Neural progenitor cell (in vitro differentiated cells): ENCODE measurements at places on chromosomes 4 and X. TPM values are rescaled to one million over a fixed set of nuclear protein-coding genes. Genes with fewer than 3 reads are reported as not detected.

DNA sequence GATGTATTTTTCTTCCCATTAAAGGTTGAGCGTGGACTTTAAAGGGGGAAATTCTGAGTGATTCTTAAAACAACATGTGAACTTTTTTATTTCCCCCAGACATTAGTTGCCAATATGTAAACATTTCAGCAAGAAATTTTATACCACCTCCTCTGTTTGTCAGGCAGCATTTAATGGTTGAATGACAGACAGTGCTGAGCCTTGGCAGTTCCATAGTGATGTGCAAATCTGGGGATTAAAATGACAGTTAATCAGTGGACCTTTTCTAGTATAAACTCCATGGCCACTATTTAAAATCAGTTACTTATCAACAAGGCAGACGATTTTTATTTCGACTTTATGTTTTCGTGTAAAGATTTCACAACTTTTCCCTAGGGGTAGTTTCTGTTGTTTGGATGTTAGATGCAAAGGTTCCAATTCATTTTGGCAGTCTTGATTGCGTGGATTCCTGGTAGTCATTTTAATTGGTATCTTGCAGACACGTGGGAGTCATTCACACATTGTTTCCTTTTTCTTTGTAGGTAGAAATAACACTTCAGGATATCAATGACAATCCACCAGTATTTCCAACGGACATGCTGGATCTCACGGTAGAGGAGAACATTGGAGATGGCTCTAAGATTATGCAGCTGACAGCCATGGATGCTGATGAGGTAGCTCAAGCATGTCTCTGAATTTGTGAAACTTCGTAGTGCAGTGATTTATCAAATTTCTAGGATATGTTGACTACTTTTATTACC is 83.7 kb downstream of the FAT4 start:
- DNase-seq, result no peak
- H3K4me3 ChIP-seq, result no peak overlapping the region
- no peaks in the 10 kb centered on the region for H3K36me3 ChIP-seq
- no peaks in the 10 kb centered on the region for H3K27me3 ChIP-seq
- peaks cover 7% of the 10 kb centered on the region for H3K4me1 ChIP-seq

GRCh38 chr4:104210420-104210819 is 284.3 kb downstream of the CXXC4 start:
- no peak overlapping the region for H3K4me3 ChIP-seq
- H3K36me3 ChIP-seq, result no peaks in the 10 kb centered on the region
- no peaks in the 10 kb centered on the region for H3K27me3 ChIP-seq
- no peak overlapping the region for H3K27ac ChIP-seq
- DNase-seq, result no peak

- no peaks in the 10 kb centered on the region for H3K4me1 ChIP-seq
- no peaks in the 10 kb centered on the region for H3K27me3 ChIP-seq
- no peak overlapping the region for H3K4me3 ChIP-seq
- no peak overlapping the region for H3K27ac ChIP-seq
- no peak for DNase-seq
Observed at GRCh38 chr4:181877329-181877848, 365.8 kb upstream of the TENM3 start.

DNA sequence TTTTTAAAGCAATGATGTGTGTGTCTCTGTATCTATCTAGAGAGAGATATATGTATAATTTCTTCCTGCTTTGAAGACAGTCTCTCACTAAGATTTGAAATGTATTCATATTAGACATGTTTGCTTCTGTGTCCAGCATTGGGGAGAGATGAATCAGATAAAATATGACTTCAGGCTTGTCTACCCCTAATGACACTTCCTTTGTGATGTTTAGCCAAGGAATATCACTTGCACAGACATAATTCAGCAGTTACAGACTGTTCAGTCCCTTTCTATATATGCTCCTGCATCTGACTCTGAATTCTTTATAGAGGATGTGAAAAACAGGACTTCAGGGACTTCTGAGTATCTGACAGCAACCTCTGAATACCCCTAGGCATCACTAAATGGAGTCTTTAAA is 158.4 kb downstream of the DCLK2 start:
- no peak overlapping the region for H3K4me3 ChIP-seq
- no peaks in the 10 kb centered on the region for H3K27me3 ChIP-seq
- H3K4me1 ChIP-seq, result peaks cover 21% of the 10 kb centered on the region
- no peaks in the 10 kb centered on the region for H3K36me3 ChIP-seq

DNA sequence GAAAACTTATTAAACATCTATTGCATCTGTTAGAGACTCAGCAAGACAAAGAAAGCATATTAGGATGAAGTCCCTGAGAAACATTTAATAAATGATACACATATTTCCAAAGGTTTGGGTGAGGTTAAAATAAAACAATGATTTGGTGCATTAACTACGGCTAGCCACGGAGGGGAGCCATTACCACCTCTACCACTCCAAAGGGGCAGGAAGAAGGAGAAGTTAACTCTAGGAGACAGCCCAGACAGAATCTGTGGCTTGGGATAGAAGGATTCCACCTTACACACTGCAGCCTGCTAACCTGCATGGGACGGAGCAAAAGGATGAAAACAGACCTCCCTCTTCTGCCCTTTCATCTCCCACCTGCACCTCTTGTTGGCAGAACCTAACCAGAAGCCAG is 189.1 kb upstream of the C1QTNF7 start:
- H3K4me1 ChIP-seq, result no peaks in the 10 kb centered on the region
- no peak overlapping the region for H3K27ac ChIP-seq
- peak; percentile 60 for DNase-seq
- no peak overlapping the region for H3K4me3 ChIP-seq
- no peaks in the 10 kb centered on the region for H3K36me3 ChIP-seq

DNA sequence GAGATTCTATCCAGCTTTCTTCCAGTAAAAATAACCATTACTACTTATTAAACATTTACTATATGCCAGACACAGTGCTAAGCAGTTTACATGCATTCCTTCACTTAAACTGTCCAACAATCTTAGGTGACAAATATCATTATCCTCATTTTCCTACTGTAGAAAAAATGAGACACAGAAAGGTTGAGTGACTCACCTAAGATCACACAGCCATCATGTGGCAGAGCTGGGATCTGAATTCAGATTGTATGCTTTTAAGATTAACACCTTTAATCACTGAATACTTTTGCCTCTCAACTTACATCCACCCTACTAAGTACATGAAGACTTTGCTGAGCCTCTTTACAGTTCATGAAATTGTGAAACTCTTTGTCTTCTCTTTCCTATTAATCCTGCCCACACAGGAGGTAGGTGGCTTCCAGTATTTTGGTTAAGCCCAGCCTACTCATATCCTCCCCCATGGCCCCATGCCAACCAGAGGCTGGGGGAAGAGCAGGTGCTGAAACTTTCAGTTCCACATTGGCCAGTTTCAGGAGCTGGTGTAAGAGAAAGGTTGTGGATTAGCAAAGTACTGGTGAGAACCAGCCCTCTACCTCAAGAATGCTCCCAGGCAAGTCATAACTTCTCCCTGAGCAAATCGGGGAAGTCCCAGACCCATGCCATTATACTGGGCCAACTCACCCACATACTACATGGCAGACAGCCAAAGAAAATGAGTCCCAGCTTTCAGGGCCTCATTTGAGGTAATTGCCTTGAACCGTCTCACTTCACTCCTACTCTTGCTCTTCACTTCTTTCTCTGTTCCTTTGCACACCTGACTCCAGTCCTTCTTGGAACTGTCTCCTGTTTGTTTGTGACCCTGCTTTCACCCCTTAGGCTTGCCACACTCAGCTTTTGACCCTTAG is 211.1 kb downstream of the GUCY2F start:
- no peak overlapping the region for H3K4me3 ChIP-seq
- no peak overlapping the region for H3K27ac ChIP-seq
- no peaks in the 10 kb centered on the region for H3K36me3 ChIP-seq

GRCh38 chr4:135124196-135124595 is 922.6 kb upstream of the PABPC4L start:
- H3K4me3 ChIP-seq, result no peak overlapping the region
- H3K36me3 ChIP-seq, result no peaks in the 10 kb centered on the region
- H3K27ac ChIP-seq, result no peak overlapping the region
- no peak for DNase-seq

- no peaks in the 10 kb centered on the region for H3K36me3 ChIP-seq
- no peaks in the 10 kb centered on the region for H3K4me1 ChIP-seq
- H3K27ac ChIP-seq, result no peak overlapping the region
Observed at GRCh38 chr4:71807469-71807868, 23.6 kb upstream of the GC start.

DNA sequence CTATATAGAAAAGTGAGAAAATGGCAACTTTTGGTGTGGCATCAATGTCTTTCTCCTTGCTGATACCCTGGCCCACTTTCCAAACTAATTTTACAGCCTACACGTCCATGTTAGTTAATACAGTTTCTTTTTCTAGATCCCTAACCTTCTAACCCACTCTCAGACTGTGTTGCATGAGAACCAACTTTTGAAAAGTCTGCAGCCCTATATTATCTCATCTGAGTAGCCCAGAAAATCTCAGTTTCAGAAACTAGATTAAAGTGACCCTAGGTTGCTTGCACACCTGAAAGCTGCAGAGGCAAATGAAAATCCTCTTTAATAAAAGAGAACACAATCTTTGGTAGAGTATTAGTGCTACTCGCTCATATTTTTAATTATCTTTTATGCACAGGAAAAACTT is 371.6 kb upstream of the EMCN start:
- H3K27me3 ChIP-seq, result no peaks in the 10 kb centered on the region
- peaks cover 9% of the 10 kb centered on the region for H3K36me3 ChIP-seq
- no peak overlapping the region for H3K27ac ChIP-seq
- no peak for DNase-seq
- no peaks in the 10 kb centered on the region for H3K4me1 ChIP-seq

GRCh38 chrX:123486297-123486696 is 246.6 kb downstream of the THOC2 start:
- no peak for DNase-seq
- peaks cover 17% of the 10 kb centered on the region for H3K4me1 ChIP-seq
- H3K27me3 ChIP-seq, result no peaks in the 10 kb centered on the region
- no peak overlapping the region for H3K4me3 ChIP-seq

- H3K27me3 ChIP-seq, result no peaks in the 10 kb centered on the region
- DNase-seq, result no peak
- no peak overlapping the region for H3K27ac ChIP-seq
Observed at GRCh38 chr4:16757080-16757521, 141.3 kb downstream of the LDB2 start.

Gene CCDC110
- 0.93 and 2.0 TPM in 2 replicates for total RNA-seq

Gene BCORL1
- 5.1 and 6.5 TPM in 2 replicates for total RNA-seq

Gene NALF2
- 1.6 and 3.2 TPM in 2 replicates for total RNA-seq

Gene MTHFD2L
- total RNA-seq, result 10.7 and 22.1 TPM in 2 replicates

Gene ASB12
- 0.19 TPM in 1 of 2 replicates, not detected in the other for total RNA-seq

Gene CDS1
- total RNA-seq, result 2.8 and 3.5 TPM in 2 replicates

Gene GABRE
- total RNA-seq, result 0.92 and 1.1 TPM in 2 replicates

Gene ATP2B3
- total RNA-seq, result 0.59 TPM in 1 of 2 replicates, not detected in the other

Gene NHS
- 3.9 and 12.1 TPM in 2 replicates for total RNA-seq

Gene AREG
- total RNA-seq, result not detected in 2 replicates

Gene ZDHHC15
- 5.1 and 6.3 TPM in 2 replicates for total RNA-seq

Gene LRRC66
- 0.40 and 1.0 TPM in 2 replicates for total RNA-seq

Gene HSFX3
- not detected in 2 replicates for total RNA-seq
